ENCODE measurements at places on chromosomes 11 and 22.

GRCh38 chr11:62433904-62434276 is 15.1 kb downstream of the SCGB1A1 start:
- no peak for DNase-seq

- DNase-seq = no peak
Measured at GRCh38 chr11:17642980-17643379, 76.4 kb upstream of the MYOD1 start.

DNA sequence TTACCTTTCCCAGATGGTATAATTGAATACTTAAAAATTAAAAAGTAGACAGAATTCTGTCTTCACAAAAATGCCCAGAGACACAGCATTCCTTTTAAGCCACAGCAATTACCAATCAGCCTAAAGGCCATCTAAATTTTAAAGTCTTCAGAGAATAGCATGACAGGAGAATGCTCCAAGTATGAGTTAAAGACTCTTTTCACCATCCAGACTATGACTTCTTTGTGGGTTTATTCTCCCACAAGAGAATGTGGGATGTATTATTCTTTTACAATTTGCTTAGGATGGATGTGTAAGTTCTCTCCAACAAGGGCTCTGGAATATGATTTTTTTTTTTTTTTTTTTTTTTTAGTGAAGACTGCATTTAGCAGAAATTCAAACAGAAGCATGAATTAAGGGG is 249.9 kb downstream of the TTC28 start:
- no peak for DNase-seq

GRCh38 chr11:47177846-47178245 is 1.2 kb upstream of the ARFGAP2 start:
- no peak for DNase-seq

DNA sequence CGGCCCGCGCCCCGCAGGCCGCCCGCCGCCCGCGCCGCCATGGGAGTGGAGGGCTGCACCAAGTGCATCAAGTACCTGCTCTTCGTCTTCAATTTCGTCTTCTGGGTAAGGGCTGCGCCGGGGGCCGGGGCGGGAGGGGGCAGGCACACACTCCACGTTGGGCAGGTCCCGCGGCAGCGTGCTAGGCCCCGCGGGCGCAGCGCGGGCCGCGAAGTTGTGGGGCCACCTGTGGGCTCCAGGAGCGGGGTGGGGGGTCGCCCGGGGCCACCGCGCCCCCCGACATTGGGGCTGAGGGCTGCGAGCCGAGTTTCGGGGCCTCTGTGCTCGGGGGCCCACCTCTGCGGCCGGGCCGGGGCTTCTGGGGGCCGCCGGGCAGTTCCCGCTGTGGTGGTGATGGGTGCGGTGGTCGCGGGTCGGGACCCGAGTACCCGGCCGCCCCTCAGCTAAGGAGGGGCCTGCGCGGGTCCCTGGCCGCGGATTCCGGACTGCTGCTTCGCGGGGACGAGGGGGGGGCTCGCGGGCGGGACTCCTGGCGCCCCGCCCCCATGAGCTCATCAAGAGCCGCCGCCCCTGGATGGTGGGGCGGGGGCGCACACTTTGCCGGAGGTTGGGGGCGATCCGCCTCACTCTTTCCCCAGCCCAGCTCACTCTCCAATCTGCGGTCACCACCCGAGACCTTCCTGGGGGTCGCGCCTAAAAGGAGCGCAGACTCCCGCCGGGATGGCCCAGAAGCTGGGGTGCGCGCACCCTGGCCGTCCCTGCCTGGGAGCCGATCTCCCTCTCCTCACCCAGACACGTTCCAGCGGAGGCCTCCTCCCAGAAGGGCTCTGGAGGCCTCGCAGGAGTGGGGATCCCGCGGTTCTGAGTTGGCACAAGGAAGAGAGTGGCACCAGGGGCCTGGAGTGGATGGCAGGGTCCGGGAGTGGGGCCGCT is 667 bp downstream of the CD81 start:
- no peak for DNase-seq

GRCh38 chr11:48095779-48096470 is 115.6 kb downstream of the PTPRJ start:
- no peak for DNase-seq

DNA sequence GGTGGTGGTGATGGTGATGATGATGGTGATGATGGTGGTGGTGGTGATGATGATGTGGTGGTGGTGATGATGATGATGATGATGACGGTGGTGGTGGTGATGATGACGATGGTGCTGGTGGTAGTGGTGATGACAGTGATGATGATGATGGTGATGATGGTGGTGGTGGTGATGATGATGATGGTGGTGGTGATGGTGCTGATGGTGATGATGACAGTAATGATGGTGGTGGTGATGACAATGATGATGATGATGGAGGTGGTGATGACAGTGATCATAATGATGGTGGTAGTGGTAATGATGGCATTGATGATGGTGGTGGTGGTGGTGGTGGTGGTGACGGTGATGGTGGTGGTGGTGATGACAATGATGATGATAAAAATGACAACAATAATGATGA is 52.1 kb upstream of the ANO1 start:
- DNase-seq = no peak

- no peak for DNase-seq
Measured at GRCh38 chr11:120229451-120230424, 10.2 kb upstream of the POU2F3 start.

DNA sequence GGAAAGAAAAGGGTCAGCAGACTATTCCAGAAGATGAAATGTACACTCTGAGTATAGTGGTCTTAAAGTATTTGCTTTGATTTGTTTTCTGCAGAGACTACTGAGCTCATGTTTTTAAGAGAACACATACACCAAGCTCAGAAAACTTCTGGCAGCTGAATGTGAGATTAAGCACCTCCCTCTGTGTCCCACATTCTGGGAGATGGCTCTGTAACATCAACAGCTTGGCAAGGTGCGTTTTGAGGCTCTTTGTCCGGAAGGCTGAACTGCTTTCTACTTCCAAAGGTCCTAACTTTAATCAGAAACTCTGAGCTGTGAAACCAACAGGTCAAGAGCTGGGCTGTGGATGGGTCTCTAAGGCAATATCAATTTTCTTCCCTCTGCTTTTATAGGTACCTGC is 36.4 kb upstream of the GLYAT start:
- no peak for DNase-seq

GRCh38 chr11:47366020-47366490 is 12.3 kb downstream of the SPI1 start:
- DNase-seq = no peak

GRCh38 chr11:92330114-92330513 is 105.5 kb downstream of the FAT3 start:
- DNase-seq = no peak

DNA sequence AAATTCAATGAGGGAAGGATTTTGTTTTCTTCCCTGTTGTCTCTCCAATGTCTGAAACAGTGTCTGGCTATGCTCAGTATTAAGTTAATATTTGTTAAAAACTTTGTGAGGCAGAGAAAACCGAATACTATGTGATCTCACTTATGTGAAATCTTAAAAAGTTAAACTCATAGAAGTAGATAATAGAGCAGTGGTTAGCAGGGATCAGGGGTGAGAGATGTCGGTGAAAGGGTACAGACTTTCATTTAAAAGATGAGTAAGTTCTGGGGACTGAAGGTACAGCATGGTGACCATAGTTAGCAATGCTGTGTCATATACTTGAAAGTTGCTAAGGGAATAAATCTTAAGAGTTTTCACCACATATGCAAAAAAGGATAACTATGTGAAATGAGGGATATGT is 244.6 kb downstream of the AASDHPPT start:
- no peak for DNase-seq

- no peak for DNase-seq
Measured at GRCh38 chr11:30911247-30911646, 325.1 kb upstream of the MPPED2 start.

- no peak for DNase-seq
Measured at GRCh38 chr22:38257181-38257580, 15.6 kb downstream of the TMEM184B start.

DNA sequence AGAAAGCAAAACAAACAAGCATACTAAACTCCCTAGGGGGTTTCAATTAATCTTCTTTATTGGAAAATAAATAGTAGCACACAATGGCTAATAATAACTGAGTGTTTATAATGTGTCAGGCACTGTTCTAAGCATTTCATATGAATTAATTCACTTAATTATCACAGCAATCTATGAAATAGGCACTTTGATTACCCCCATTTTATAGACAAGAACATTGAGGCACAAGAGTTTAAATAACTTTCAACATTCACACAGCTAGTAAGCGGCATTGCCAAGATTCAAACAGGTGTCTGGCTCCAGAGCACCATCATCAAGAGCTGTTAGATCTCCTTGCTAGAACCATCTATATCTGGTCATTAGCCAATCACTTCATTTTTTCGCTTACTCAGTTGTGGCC is 43.1 kb downstream of the PRCP start:
- DNase-seq = no peak

DNA sequence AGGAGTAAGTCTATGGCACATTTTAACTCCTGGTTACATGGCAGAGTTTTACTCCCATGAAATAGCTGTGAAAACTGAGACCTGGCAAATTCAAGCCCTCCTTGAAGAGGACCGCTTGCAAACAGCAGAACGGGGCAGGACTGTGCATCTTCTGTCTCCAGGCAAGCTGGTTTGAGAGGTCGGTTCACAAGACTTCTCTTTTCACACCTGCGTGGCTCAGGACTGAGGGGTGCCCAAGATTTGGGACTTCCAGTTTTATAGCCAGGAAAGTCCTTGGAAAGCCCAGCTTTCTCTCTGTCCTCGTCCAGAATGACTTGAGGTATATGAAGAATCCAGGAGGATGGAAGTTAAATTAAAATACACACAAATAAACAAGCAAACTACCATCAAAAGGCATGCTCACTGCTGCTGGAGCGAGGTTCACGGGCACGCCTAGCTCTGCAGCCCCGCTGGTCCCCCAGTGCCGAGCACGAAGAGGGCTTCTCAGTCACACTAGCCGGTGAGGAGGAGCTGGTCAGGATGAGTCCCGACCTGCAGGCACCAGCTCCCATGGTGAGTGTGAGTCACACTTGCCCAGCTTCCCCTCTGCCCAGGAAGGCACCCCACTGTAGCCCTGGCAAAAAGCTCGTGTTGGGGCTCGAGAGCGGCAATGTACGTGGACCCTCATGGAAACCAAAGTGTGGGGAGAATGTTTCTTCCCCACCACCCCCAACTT is 1382.4 kb downstream of the BRD1 start:
- no peak for DNase-seq

GRCh38 chr11:122085264-122085663 is 30.8 kb downstream of the BLID start:
- no peak for DNase-seq

GRCh38 chr11:41246399-41246745 is 213.1 kb downstream of the LRRC4C start:
- no peak for DNase-seq

- no peak for DNase-seq
Measured at GRCh38 chr11:26860895-26861294, 133.0 kb upstream of the FIBIN start.

DNA sequence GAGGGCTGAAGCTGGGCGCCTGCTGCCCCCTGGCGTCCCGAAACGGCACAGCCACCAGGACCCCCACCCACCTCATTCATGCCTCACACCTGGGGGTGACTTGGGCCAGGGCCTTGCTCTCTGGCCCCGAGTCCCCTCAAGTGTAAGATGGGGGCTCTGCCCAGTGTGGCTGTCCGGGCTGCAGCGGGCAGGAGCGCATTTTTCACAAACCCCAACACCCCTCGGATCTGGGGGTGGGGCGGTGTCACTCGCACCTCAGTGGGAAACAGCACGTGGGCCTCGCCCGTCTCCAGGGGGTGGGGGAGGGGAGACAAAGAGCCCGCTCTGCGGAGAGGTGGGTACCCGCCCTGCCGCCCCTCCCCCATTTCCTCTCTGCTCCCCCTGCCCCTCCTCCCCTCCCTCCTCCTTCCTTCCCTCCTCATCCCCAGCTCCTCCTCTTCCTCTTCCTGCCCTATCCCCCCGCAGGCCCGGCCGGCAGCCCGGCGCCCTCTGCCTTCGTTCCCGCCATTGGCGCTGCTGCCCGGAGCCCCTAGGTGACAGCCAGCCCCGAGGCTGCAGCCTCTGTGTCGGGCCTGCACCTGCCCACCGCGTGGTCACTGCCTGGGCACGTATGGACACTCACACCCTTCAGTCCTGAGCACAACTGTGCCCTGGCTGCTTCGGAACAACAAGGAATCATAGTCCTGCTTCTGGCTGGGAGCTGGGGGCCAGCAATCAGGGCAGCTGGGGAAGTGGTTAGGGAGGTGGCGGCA is 6.8 kb upstream of the CDKN1C start:
- DNase-seq = peak; percentile 38

- peak; percentile 50 for DNase-seq
Measured at GRCh38 chr11:8963569-8964323, 496 bp downstream of the TMEM9B start.

GRCh38 chr11:31875866-31876560 is 64.9 kb upstream of the PAX6 start:
- DNase-seq = no peak

GRCh38 chr11:95092549-95093324 is 3.1 kb downstream of the ENDOD1 start:
- no peak for DNase-seq

GRCh38 chr11:5286351-5286750 is 15.4 kb downstream of the OR51B4 start:
- no peak for DNase-seq

DNA sequence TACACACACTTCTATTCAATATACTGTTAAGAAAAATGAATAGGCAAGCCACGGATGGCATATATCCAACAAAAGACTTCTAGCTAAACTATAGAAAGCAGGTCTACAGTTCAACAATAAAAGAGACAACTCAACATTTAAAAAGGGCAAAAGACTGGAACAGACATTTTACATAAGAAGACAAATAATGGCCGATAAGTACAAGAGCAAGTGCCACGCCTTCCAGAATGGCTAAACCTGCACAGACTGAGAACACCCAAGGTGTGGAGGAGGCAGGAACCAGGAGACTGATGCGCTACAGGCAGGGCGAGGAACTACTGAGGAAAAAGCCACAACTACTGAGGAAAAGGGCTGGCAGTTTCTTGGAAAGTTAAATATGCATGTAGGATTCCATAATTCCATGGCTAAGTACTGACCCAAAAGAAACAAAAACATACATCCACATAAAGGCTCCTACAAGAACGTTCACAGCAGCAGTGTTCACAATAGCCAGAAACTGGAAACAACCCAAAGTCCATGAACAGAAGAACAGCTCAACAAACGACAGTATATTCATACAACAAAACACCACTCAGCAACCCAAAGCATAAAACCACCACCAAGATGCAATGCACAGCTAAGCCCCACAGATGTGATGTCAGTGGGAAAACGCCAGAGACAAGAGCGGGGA is 9.6 kb upstream of the MOB2 start:
- no peak for DNase-seq

DNA sequence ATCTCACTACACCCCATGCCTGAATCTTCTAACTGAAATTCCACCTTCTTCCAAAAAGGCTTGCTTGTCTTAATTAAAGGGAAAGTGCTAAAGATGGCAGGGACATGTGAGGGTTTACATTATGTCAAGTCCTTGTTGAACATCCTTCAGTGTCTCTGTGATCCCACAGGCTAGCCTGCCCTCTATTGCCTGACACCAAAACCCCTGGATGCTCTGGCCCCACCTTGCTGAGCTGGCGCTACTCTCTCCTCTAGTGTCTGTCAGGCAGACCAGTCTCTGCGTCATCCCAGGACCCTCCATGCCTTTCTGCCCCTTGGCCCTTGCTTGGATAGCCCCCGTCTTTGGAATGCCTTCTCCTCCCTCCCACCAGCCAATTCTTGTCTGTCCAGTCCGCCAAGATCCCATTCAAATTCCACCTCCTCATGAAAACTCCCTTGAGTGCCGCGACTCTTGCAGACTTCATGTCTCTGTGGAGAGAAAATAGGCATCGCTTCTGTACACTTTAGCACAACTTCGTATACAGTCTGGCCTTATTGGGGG is 69.3 kb downstream of the PKNOX2 start:
- no peak for DNase-seq

GRCh38 chr11:114208377-114208776 is 87.8 kb upstream of the NNMT start:
- DNase-seq = no peak

GRCh38 chr22:24521791-24522245 is 26.7 kb downstream of the UPB1 start:
- no peak for DNase-seq

All from stimulated activated CD8-positive, alpha-beta memory T cell treated with anti-CD3 and anti-CD28 coated beads, Interleukin-7, amount 100 ng/mL, for 24 hours (primary cell).